Activated T-cell treated with anti-CD3 and anti-CD28 coated beads for 4 hours (primary cell): ENCODE measurements at places on chromosomes 6 and 20.

- DNase-seq = no peak
These were observed 221.9 kb downstream of the WDR27 start for GRCh38 chr6:169479783-169480495.

GRCh38 chr6:108561742-108562502 lies 1.2 kb downstream of the FOXO3 start:
- no peak for DNase-seq

DNA sequence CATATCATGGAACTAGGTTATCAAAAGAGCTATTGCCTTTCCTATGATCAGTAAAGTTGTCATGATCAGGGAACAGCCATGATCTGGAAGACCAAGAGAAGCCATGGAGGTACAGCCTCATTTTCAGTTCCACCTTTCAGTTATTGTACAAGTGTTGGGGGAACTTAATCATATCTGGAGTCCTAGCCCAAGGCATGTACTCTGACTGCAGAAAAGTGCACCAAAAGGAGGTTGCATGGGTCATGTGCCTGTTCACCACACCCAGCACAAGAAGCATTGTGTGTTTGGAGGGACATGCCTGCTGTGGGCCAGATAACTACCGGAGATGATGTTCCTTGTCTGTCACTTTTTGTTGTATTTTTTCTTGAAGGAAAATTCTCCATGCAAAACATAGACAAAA lies 185.8 kb upstream of the MAN1A1 start:
- no peak for DNase-seq

- no peak for DNase-seq
These were observed 395.4 kb downstream of the SAMD5 start for GRCh38 chr6:147903931-147904330.

DNA sequence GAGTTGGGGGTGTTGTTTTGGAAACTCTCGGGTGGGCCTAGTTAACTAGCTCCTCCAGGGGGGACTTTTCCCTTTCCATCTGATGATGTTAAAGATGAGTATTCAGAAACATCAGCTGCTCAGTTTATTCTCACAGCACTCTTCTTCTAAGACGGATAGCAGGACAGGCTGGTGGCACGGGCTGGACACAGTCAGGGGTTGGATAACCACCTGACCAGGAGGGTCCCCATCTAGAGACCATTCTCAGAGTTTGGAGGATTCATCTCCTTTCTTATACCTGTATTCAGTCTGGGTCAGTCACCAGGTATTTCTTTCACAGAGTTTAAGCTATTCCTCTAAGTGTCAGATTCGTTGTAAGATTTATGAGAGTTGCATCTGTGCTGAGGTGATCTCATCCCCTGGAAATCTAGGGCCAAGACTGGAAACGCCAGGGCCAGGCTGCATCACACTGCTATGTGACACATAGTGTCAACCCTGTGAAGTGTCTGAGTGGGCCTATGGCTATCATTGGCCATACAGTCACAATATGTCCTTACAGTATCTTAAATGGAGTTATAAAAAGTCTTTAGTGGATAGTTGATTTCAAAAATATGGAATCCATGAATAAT lies 111.7 kb downstream of the FAM50B start:
- no peak for DNase-seq

- DNase-seq = no peak
These were observed 99.2 kb downstream of the IRAK1BP1 start for GRCh38 chr6:78966542-78966941.

DNA sequence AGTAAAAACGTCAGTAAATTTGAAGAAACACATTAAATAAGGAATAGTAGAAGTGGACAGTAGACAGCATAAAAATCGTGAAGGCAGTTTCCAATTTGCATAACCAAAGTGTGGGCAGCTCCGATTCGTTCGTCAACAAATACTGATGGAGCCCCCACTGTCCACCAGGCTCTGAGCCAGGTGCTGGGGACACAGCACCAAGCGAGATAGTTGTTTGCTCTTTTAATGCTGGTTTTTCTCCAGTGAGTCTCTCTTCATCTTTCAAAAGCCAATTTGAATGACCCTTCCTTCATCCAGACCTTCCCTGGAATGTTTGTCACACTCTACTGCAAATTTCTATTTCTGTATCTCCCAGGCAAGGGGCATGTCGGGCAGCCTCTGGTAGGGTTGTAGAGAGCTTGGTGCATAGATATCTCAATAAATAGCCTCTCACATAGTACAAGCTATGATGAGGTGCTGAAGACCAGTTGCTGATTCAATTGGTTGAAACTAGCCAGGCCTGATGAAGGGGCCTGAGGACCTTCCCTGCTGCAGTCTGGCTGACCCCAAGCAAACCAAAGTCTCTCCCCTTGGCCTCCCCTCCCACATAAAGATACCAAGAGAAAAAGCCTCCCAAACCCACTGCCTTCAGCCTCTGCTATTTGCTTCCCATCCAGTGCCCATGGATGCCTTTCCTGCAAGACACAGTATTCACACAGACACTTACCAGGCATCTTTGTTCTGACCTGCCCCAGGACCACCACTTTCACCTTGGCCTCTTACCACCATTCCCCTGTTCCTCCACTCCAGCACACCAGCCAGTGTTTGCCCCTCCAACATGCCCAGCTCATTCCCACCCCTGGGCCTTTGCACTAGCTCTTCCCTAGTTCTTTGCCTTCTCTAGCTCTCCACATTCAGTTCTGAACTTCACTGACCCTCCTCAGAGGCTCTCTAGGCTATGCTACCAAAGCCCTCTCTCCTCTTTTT lies 125.2 kb downstream of the CEBPB start:
- DNase-seq = no peak

DNA sequence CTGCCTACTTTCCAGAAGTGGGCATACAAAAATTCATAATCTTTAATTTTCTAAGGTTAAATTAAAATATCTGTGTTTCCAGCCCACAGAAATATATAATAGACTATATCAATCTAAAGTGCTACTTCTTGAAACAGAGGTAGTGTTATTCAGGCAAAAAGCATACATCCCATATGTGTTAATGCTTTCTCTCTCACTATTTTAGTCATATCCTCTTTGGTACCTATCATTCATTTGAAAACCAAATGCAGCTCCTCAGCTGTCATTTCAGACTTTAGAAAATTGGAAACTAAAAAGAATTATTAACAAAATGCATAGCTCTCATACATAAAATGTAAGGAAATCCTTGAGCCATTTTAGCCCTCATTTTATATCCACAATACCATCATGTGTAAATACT lies 925 bp downstream of the FHL5 start:
- DNase-seq = no peak

GRCh38 chr20:58876437-58876836 lies 23.9 kb downstream of the GNAS start:
- no peak for DNase-seq

DNA sequence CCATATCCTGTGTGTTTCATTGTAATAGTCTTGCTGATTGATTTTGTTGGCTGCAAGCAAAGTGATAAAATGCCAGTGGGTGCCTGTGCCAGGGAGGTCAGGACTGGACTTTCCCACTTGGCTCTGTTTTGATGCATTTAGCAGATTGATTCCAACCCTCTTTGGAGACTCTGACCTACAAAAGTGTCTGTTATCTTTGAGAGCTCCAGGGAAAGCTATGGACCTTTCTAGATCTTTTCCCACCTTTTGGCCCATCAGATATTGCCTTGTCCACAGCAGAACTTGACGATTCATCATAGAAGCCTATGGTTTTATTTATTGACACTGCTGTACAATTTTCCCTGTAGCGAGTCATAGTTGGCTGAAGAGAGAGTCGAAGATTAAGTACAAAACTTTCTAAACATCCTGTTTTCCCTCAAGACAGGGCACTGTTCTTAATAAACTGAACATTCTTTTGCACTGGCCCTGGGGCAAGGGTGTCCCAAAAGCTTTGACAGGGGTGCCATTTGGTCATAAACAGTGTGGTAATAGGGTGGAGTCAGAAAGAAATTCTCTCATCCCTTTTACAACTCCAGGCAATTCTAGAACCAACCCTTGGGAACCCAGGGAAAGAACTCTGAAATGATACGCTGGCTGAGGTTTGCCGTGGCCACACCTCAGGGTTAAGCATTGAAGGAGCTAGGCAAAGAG lies 53.7 kb downstream of the E2F3 start:
- DNase-seq = no peak

DNA sequence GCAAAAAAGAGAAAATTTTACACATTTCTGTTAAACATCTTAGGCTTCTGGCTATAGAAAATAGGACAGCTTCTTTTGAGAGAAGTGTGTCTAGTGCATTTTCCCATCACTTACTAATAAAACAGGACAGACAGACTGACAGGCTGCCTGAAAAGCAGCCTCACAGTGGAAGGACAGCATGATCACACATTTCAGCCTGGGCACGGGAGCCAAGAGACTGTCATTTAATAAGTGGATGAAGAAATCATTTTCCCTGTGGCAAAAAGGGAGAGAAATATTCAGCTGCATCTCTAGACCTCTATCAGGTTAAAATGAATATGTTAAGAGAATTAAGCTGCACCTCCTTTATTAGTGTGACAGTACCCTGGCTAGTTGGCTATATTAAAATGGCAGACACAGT lies 960.5 kb downstream of the KIF16B start:
- no peak for DNase-seq
